ENCODE measurements at places on chromosomes 6 and 20. TPM values are rescaled to one million over a fixed set of nuclear protein-coding genes. Genes with fewer than 3 reads are reported as not detected.

Gene MCCD1
- polyA plus RNA-seq, result not detected

DNA sequence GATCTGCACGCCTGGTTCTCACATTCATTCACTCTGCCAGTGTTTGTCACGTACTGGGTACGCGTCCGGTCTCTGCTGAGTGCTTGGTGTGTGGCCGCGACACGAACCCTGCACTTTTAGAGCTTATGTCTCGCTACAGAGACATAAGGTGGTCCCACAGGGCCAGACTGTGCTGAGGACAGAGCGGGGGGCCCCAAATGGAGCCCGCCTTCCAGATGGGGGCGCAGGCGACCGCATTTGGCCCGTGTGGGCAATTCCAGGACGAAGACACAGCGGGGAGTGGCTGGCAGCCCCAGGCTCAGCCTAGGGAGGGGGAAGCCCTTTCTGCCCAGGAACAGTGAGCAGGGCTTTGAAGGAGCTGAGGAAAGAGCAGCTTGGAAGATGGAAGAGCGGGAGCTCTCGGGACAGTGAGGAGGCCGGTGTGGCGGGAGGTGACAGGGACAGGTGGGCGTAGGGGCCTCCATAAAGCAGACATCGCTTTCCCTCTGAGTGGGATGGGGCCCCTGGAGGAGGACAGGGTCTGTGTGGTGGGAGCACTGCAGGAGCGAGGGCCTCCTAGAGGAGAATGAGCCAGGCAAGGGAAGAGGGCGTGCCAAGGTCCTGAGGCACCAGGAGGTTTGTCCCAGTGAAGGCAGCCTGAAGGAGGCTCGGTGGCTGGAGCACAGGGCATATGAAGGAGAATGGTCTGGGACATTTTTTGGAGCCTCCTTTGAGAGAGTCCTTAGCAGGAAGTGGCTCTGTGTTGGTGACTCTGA, 7.8 kb upstream of the MTG2 start:
- DNase-seq, result no peak

Gene C6orf58
- polyA plus RNA-seq, result 0.23 TPM

DNA sequence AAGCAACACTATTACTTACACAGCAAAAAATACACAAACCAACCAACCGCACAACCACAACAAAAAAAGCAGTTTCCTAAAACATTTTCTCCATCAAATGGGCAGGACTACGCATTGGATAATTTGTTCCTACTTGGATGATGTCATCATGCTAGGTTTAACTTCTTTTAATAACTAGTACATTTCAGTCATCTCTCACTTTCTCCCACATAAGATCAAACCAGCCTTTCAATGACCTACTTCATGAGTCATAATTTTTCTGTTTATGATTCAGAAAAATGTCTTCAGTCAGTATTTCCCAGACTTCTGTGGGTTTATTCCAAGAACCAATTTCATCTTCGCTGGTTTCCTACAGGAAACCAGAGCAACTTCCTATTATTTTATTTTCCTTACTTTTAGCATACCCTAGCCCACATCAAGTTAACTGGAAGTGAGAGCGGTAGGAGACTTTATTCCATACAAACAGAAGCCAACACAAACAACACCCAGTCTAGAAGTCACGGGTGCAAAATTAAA, 134.2 kb downstream of the GMDS start:
- no peak for DNase-seq

- DNase-seq, result no peak
Observed at GRCh38 chr6:130140084-130140483, 82.7 kb downstream of the SAMD3 start.

DNA sequence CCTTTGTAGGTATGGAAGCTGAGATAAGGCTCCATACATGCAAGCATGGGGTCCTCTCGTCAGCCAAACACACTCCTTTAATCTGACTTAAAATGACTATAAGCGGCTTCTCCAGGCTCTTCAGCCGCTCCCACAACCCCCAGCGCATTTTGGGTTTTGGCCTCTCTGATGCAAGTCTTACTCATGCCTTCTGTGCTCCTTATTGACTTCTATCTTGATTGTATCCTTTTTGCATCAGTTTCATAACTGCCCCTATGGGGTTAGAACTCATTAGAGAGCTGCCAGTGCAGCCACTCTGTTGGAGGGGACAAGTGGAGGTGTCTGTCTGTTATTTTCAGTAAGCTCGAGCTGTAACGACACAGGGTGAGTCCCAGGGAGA, 70.1 kb upstream of the TAB2 start:
- no peak for DNase-seq

DNA sequence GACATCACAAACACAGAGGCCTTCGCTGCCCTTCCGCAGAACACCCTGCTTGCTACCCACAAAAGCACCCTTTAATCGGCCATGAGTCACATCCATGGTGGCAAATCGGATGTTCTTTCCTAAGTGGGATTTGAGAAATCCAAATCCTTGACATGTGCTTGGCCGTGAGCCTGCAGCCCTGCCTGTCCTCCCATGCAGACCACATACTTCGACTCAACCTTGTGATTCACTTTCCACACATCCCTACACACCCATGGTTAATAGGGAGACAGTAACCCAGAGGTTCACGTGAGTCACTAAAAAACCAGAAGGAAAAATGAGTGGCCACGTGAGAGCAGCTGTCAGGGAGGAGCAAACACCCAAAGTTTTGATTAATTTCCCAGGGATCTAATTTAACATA, 19.4 kb downstream of the RAMACL start:
- no peak for DNase-seq

- no peak for DNase-seq
Observed at GRCh38 chr6:13479971-13480434, 7.4 kb downstream of the GFOD1 start.

Gene SIM1
- 1.5 TPM for polyA plus RNA-seq

Gene ZC3H12D
- 0.23 TPM for polyA plus RNA-seq

DNA sequence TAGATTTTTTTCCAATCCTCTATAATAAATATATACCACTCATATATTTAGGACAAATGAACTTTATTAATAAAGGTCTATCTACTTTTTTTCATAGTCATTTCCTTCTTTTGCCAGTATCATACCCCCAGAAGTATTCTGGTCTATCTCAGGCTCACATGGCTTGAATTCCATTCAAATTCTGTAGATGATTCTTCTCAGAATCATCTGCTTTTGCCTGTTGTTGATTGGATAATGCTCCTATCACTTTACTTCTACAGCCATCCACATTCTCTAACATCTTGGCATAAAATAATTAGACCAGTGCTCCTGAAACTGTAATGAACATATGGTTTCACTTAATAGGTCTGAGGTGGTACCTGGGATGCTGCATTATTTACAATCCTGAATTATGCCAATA, 121.2 kb downstream of the GFRAL start:
- DNase-seq, result no peak

- no peak for DNase-seq
Observed at GRCh38 chr6:166774292-166774691, 147.2 kb upstream of the RPS6KA2 start.

GRCh38 chr6:141783585-141783984, 349.1 kb upstream of the GJE1 start:
- DNase-seq, result no peak

DNA sequence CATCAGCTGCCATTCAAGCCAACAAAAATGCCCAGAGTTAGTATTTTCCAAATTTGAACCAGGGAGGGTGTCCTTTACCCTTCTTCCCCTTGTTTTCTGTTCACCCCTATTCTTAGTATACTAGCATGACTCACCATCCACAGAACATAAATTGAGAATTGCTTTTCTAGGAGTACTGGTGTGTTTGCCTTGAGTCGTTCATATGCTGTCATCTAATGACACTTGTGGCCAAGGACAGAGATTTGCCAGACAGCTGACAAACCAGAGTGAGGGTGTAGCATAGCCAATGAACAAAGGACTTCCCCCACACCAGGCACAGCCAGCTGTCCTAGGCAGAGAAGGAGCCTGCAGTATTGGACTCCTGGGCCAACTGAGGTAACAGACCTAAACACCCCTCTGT, 62.2 kb downstream of the FILIP1 start:
- no peak for DNase-seq

DNA sequence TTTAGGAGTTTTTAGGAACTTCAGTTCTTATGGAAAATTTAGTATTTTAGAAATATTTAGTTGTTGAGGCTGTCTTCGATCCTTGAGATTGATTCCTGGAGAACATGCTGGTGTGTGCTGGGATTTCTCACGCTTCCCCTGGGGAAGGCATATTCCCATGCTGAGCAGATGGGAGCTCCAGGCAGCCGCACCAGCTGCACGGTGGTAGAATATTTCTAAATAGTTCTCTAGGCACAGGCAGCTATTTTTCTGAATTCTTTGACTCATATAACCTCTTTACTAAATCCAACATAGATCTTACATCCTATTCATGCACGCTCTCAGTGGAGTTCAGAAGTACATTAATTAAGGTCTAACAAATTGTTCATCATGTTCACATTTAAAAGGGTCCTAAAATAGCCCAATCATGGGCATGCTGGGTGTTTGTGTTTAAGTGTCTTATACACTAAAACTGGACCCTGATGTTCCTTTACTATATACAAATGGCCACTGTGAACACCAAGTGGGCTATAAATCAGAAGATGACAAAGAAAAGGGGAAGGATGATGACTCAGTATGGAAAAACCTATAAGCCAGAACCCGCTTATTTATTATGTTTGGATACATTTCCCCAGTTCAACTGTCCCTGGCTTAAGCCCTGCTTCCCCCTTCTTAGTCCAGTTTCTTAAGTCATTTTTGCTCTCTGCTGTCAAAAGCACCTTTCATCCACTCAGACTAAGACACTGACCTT, 138.5 kb downstream of the UST start:
- DNase-seq, result no peak

Gene DAAM2
- polyA plus RNA-seq, result 10.5 TPM

Gene PPP1R14C
- 7.3 TPM for polyA plus RNA-seq

Gene BTNL2
- not detected for polyA plus RNA-seq

Gene TUBB2B
- polyA plus RNA-seq, result 6.1 TPM

DNA sequence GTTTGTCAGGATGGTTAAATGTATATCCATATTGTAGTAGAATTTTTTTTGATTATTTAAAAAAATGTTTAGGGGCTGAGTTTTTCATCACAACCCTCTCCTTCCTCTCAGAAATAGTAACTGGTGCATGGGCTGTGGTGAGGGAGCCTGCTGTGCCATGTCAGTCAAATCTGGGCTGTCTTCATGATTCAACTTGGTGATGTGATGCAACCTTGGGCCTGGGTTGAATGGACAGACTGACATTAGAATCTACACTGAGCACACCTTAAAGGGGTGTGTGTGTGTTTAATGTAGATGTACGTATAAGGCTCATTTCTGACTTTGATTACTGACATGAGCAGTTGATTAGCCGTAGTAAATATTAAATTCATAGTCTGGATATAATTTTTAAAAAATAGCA, 3.7 kb downstream of the TJAP1 start:
- DNase-seq, result no peak
